Progenitor cell of endocrine pancreas (in vitro differentiated cells): ENCODE measurements at places on chromosomes 3 and 15. TPM values are rescaled to one million over a fixed set of nuclear protein-coding genes. Genes with fewer than 3 reads are reported as not detected.

Gene ZNF774
- 9.5 and 13.8 TPM in 2 replicates for total RNA-seq

Gene OTOL1
- not detected in 2 replicates for total RNA-seq

GRCh38 chr15:66939451-66940023, 125.9 kb upstream of the SMAD3 start:
- no peak overlapping the region for H3K4me3 ChIP-seq
- no peaks in the 10 kb centered on the region for H3K4me1 ChIP-seq
- no peaks in the 10 kb centered on the region for H3K36me3 ChIP-seq
- no peak overlapping the region for H3K27ac ChIP-seq
- H3K27me3 ChIP-seq = peaks cover 3% of the 10 kb centered on the region
- no peak for DNase-seq

Gene PAQR5
- 12.6 and 14.6 TPM in 2 replicates for total RNA-seq

Gene TMEM158
- 3.8 and 4.9 TPM in 2 replicates for total RNA-seq

Gene AMIGO3
- 0.86 TPM in 1 of 2 replicates, not detected in the other for total RNA-seq

Gene STXBP5L
- total RNA-seq = 8.5 and 11.1 TPM in 2 replicates

- H3K4me3 ChIP-seq = no peak overlapping the region
- H3K27ac ChIP-seq = no peak overlapping the region
- no peaks in the 10 kb centered on the region for H3K36me3 ChIP-seq
- no peak for DNase-seq
Measured at GRCh38 chr3:70813311-70813710, 500.9 kb upstream of the MDFIC2 start.

GRCh38 chr15:70137967-70138366, 40.2 kb upstream of the TLE3 start:
- no peak overlapping the region for H3K4me3 ChIP-seq
- peaks cover 81% of the 10 kb centered on the region for H3K27me3 ChIP-seq
- H3K27ac ChIP-seq = no peak overlapping the region

GRCh38 chr3:57738391-57738790, 17.7 kb upstream of the SLMAP start:
- no peak overlapping the region for H3K4me3 ChIP-seq
- H3K4me1 ChIP-seq = no peaks in the 10 kb centered on the region
- DNase-seq = no peak

GRCh38 chr3:186825294-186825821, 17.2 kb upstream of the ADIPOQ start:
- no peak overlapping the region for H3K27ac ChIP-seq
- H3K4me3 ChIP-seq = peak overlapping the region; percentile 22
- H3K36me3 ChIP-seq = no peaks in the 10 kb centered on the region
- no peak for DNase-seq
- peaks cover 5% of the 10 kb centered on the region for H3K4me1 ChIP-seq

DNA sequence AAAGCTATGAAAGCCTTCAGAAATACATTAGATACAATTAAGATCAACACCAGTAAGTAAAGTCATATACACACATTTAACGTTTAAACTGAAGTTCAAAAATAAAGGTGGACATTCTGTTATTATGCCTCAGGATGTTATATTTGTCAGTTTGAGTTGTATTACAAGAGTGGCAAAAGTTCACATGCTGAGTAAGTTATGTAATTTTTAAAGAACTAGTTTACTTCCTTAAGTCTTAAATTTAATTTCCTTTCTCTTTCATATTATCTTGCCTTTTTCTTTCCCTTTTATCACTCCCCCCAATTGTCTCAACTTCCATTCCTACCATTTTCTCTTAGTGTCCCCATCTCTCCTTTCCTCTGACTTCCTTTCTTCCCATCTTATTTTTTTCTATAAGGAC, 4.9 kb upstream of the GPR87 start:
- no peak overlapping the region for H3K4me3 ChIP-seq
- H3K27me3 ChIP-seq = no peaks in the 10 kb centered on the region
- no peaks in the 10 kb centered on the region for H3K36me3 ChIP-seq
- H3K4me1 ChIP-seq = no peaks in the 10 kb centered on the region
- DNase-seq = no peak

Gene GOLGA8T
- not detected in 2 replicates for total RNA-seq

DNA sequence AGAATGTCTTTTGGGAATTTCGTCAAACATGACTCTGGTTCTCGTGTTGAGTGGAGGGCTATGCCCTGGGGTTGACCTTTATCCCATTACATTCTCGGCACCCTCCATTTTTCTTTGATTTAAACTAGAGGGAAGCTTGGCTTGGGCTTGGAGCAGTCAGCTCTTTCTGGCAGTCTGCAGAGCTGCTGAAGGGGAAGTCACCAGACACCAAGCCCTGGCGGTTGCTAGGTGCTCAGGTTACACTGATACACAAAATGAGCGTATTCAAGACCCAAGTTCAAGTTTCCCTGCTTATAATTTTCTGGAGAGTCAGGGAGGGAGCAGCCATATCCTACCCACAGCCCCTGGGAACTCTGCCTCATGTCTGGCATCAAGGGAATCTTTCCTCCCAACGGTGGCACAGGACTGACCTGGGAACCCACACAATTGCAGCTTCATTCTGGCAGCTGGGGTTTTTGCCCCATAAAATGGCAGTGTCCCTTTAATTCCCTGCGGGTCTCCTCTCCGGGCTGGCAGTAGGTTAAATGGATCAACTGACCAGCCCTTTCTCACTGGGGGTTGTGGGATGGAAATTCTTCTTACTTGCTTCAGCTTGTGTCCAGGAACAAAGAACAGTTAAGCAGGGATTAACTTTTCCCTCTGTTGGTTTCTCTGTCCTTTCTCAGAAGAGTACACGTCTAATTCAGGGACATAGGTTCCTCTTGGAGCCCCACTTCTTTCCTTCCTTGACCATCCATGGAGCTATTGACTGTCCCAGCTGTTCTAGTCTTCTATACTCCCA, 110.0 kb upstream of the DLG1 start:
- no peaks in the 10 kb centered on the region for H3K36me3 ChIP-seq
- no peak overlapping the region for H3K27ac ChIP-seq
- H3K4me3 ChIP-seq = no peak overlapping the region
- no peak for DNase-seq

GRCh38 chr15:74240002-74240568, 4.0 kb downstream of the CCDC33 start:
- DNase-seq = no peak
- H3K4me3 ChIP-seq = no peak overlapping the region
- peaks cover 29% of the 10 kb centered on the region for H3K27me3 ChIP-seq
- no peaks in the 10 kb centered on the region for H3K36me3 ChIP-seq

Gene POLQ
- 9.6 and 9.9 TPM in 2 replicates for total RNA-seq

- peaks cover 14% of the 10 kb centered on the region for H3K4me1 ChIP-seq
- no peak overlapping the region for H3K27ac ChIP-seq
- DNase-seq = no peak
Measured at GRCh38 chr3:70726096-70726938, 413.9 kb upstream of the MDFIC2 start.

- no peaks in the 10 kb centered on the region for H3K4me1 ChIP-seq
- H3K27ac ChIP-seq = no peak overlapping the region
- no peak for DNase-seq
- no peaks in the 10 kb centered on the region for H3K27me3 ChIP-seq
Measured at GRCh38 chr3:8937064-8938020, 25.9 kb downstream of the RAD18 start.

GRCh38 chr3:153319705-153320554, 157.9 kb downstream of the RAP2B start:
- peaks cover 4% of the 10 kb centered on the region for H3K27me3 ChIP-seq
- H3K4me1 ChIP-seq = peaks cover 12% of the 10 kb centered on the region
- H3K27ac ChIP-seq = no peak overlapping the region
- no peak overlapping the region for H3K4me3 ChIP-seq
- no peaks in the 10 kb centered on the region for H3K36me3 ChIP-seq
- DNase-seq = no peak

GRCh38 chr15:52556524-52557273, 12.1 kb downstream of the ARPP19 start:
- peak overlapping the region; percentile 64 for H3K27ac ChIP-seq
- peaks cover 32% of the 10 kb centered on the region for H3K4me1 ChIP-seq
- H3K27me3 ChIP-seq = no peaks in the 10 kb centered on the region

DNA sequence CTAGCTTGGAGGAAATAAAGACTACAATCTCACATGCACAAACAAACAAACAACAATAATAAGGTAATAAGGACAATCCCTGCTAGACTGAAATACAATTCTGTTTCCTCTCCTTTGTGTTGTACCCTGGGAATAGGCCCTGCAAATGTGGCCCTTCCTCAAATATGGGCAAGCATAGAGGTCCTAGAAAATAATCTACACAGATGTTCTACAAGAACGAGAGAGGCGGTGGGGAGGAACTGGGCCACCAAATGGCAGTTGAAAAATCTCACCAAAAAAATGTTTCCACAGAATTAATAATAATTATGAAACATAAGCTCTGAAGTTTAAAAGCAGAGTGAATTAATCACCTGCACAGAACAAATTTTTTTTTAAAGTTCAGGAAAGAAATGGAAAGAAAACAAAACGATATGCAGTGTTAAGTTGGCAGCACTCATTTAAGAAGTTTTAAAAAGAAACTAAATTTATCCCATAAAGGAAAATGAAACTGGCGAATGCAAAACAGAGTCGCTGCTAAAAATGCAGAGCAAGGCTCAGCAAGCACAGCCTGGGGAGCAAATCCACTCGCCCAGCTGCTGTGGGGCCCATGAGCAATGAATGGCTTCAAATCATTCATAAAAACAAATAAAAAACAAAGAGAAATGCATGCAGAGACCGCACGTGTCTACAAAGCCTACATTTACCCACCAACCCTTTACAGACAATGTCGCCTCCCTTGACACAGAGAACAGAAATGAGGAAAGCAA, 475.4 kb downstream of the OCA2 start:
- H3K27ac ChIP-seq = no peak overlapping the region
- H3K36me3 ChIP-seq = no peaks in the 10 kb centered on the region
- no peak overlapping the region for H3K4me3 ChIP-seq
- H3K4me1 ChIP-seq = peaks cover 6% of the 10 kb centered on the region

Gene MRPL47
- total RNA-seq = 44.3 and 46.5 TPM in 2 replicates

GRCh38 chr15:98878862-98879261, 128.7 kb downstream of the PGPEP1L start:
- H3K4me3 ChIP-seq = no peak overlapping the region
- H3K27me3 ChIP-seq = no peaks in the 10 kb centered on the region
- H3K27ac ChIP-seq = no peak overlapping the region

- H3K27me3 ChIP-seq = no peaks in the 10 kb centered on the region
- no peak overlapping the region for H3K27ac ChIP-seq
- no peak overlapping the region for H3K4me3 ChIP-seq
- no peaks in the 10 kb centered on the region for H3K36me3 ChIP-seq
Measured at GRCh38 chr3:60220768-60221167, 1030.5 kb downstream of the FHIT start.

DNA sequence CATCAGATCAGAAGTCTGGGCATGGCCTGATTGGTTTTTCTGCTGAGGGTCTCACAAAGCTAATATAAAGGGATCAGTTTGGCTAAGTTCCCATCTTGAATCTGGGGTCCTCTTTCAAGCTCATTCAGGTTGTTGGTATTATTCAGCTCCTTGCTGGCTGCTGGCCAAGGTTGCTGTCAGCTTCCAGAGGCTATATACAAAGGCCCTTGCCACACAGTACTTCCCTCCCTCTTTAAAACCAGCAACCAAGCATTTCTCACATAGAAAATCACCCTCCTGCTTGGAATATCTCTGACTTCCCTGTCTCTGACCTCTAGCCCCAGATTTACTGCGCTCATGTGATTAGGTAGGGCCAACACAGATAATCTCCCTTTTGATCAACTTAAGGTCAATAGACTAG, 442.9 kb downstream of the ERC2 start:
- no peak overlapping the region for H3K4me3 ChIP-seq
- H3K4me1 ChIP-seq = peaks cover 2% of the 10 kb centered on the region
- H3K36me3 ChIP-seq = no peaks in the 10 kb centered on the region

GRCh38 chr3:193851941-193852674, 259.1 kb downstream of the OPA1 start:
- peaks cover 36% of the 10 kb centered on the region for H3K4me1 ChIP-seq
- no peak overlapping the region for H3K4me3 ChIP-seq
- peak overlapping the region; percentile 88 for H3K27ac ChIP-seq

GRCh38 chr3:25749031-25749581, 34.1 kb downstream of the NGLY1 start:
- H3K4me1 ChIP-seq = no peaks in the 10 kb centered on the region
- DNase-seq = no peak
- peaks cover 28% of the 10 kb centered on the region for H3K36me3 ChIP-seq
- no peak overlapping the region for H3K27ac ChIP-seq
- no peak overlapping the region for H3K4me3 ChIP-seq
- H3K27me3 ChIP-seq = no peaks in the 10 kb centered on the region

DNA sequence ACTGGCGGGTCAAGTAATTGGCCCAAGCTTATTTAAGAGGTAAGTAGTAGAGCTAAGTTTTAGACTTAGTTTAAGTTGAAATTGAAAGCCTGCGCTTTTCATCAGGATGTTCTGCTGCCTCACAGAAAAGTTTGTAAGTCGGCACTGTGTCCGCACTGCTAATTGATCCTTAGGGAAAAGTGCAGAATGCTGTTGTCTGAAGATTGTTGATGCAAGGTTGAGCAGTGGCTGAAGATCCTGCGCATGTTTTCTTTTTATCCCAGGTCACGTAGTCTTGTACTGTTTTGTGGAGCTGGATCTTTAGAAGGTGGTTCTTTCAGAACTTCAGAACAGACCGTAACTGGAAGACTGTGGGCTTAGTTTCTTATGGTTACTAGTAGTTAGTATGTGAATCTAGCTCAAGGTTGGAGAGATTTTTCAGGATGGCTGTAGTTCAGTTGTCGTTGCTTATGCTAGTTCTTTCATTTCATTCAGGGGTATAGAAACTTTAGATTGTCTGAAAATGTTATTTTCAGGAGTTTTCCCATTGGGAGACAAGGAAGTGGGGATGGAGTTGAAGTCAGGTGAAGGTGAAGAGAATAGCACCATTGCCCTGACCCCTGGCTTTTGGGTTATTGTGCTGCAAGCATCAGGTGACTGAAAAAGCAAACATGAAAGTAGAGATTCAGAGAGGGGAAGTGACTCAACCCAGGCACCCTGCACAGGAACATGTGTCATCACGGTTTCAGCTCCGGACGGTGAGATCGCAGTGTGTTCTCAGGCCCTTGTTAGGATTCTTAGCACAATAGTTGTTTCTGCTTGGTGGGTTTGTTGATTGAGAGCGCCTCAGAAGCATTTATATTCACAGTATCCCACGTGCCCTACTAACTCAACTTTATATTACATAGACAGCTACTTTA, 32.8 kb downstream of the AKAP13 start:
- H3K36me3 ChIP-seq = peaks cover 14% of the 10 kb centered on the region
- H3K27ac ChIP-seq = peak overlapping the region; percentile 73
- DNase-seq = no peak
- H3K27me3 ChIP-seq = no peaks in the 10 kb centered on the region
- no peak overlapping the region for H3K4me3 ChIP-seq

DNA sequence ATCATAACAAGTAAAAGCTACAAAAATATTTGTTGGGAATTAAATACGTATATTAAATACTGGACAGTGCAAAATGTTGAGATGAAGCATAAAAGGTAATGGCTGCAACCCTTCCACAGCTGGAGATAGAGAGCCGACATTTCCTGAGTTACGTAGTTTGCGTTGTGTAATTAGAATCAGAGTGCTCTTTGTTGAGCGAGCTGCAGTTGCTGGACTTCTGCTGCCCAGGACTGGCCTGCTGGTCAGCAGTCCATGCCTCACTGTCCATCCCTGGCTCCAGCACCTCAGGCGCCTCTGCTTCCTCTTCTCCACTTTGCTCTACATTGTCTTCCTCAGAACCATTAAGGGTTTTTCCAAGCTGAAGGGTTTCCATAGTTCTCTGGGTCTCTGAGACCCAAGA, 28.4 kb upstream of the SHC4 start:
- no peaks in the 10 kb centered on the region for H3K27me3 ChIP-seq
- no peak for DNase-seq
- no peak overlapping the region for H3K4me3 ChIP-seq
- H3K4me1 ChIP-seq = no peaks in the 10 kb centered on the region
